ENCODE measurements at places on chromosomes 1 and 21.

GRCh38 chr21:32562915-32563314, 22.4 kb downstream of the TCP10L start:
- DNase-seq, result no peak

- DNase-seq, result no peak
These were observed 197.3 kb downstream of the MATN1 start for GRCh38 chr1:30525971-30526651.

- DNase-seq, result no peak
These were observed 757 bp upstream of the SPSB1 start for GRCh38 chr1:9291914-9292360.

DNA sequence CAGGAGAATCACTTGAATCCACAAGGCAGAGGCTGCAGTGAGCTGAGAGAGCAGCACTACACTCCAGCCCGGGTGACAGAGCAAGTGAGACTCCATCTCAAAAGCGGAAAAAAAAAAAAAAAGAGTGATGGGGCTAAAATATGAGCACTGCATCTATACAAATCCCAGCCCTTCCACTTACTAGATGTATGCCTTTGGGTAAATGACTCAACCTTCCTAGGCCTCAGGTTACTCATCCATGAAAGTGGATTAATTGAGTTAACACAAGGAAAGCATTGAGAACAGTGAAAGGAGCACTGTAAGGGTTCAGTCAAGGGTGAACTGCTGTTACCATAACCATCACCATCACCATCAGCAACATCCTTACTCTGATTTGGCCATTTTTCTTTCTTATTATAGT, 226.4 kb upstream of the C8B start:
- no peak for DNase-seq

- DNase-seq, result no peak
These were observed 17.7 kb downstream of the TBX15 start for GRCh38 chr1:118970451-118970850.

GRCh38 chr21:38351176-38351959, 94.6 kb downstream of the KCNJ15 start:
- no peak for DNase-seq

DNA sequence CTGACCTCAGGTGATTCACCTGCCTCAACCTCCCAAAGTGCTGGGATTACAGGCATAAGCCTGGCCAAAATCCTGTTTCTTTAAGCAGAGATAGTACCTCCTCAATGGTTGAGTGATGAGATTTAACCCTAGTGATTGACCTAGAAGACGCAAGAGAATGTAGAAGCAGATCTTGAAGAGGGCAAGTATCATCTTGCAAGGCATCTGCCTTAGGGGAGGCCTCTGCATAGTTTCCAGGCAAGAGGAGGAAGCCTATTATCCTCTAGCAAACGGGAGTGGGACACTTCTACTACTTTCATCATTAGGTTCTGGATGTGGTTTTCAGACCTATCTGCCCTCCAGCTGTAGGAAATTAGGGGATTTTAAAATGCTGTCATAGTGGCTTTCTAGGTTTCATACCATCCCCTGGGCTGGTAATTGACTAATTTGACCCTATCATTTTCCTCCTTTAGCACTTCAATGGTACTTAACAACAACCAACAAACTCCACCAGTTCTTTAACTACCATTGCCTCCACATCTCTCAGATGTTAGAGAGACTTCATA, 10.0 kb upstream of the TRIM62 start:
- no peak for DNase-seq

Measured in HuH-7.5 (cell line).